ENCODE measurements at places on chromosomes 4 and X.

DNA sequence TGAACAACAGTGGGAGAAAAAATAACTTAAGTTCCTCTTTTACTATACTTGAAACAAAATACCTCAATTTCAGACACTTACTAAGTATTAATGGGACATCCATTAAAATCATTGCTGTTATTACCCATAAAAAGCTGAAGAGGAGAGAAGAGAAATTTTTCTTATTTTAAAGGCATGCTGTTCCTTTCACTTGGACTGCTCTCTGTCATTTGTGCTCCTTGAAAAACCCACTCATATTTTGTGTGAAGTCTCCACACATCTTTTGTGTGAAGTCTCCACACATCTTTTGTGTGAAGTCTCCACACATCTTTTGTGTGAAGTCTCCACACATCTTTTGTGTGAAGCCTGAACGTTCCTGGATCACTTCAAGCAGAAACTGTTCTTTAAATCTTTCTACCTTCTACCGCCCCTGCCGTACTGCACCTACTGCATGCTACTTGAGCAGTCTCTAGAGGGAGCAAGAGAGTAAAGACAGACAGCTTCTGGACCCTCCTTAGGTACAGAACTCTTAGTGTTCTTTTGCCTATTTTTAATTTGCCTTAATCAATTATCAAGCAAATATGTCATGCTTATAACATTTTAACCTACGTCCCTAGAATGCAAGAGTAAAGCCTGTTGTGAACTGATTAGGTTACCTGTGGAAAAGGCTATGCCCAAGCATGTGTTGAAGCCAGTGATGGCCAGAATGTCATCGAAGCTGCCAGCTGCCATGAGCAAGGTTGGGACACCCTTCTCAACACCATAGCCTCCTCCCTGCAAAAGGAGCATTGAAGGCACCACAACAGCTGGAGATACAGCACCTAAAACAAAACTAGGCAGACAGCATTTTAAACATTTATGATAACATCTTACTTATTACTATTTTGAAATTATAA is 27.1 kb upstream of the SLC9B1 start:
- DNase-seq, result peak; percentile 42

DNA sequence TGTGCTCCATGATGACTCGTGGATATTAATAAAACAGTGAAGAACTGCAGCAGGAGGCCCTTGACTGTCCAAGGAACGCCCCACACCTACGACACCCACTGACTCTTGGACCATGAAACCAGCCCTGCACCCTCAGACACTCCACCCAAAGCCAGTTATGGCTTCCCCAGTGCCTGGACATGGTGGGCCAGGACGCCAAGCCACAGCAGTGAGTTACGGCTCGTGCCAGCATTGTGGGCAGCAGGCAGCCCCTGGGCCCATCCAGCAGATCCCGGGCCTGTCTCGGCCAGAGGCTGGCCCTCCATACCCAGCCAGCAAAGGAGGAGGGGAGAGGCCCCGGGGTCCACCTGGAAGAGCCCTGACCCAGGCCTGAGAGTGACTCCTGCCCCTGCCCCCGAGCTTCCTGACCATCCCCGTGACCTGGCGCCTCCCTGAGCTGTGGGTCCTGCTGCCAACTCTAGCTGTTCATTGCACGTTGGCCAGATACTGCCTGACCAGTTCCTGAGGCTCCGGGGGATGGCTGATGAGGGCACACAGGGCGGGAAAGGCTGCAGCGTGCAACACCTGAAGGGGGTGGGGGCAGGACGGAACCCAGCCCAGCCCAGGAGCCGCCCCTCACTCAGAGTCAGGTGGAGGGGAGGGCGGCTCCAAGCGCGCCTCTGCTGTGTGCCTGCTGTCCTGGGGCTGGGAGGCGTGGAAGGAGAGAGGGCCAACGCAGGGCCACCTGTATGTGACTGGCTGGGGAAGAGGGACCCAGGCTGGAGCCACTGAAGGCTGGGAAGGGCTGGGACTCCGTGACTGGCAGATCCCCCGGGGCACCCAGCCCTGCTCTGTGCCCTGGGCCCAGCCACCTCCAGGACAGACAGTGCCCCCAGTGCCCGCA is 739 bp downstream of the SLC49A3 start:
- no peak for DNase-seq

DNA sequence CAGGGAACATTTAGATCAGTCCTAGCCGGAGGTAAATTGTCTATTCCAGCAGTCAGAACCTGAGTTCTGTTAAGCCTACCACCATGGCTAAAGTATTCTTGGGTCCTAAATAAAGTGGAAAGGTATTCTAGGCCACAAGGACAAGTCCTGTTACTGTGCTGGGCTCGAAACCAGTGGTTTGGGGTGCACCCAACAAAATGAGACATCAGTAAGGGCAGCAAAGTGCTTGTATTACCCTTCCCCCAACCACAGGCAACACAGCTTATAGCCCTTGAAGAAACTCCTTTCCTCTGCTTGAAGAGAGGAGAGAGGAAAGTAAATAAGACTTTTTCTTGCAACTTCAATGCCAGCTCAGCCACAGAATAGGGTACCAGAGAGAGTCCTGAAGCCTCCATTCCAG is 1345.6 kb downstream of the PCDH18 start:
- no peak for DNase-seq

GRCh38 chrX:100643956-100644860 is at the start of gene SRPX2:
Gene SRPX2 (plus strand): TSS chrX:100644199. CDS start chrX:100646323, 2,124 bp downstream.
- no peak for DNase-seq

GRCh38 chrX:92270936-92271855 is 492.0 kb downstream of the PCDH11X start:
- no peak for DNase-seq

DNA sequence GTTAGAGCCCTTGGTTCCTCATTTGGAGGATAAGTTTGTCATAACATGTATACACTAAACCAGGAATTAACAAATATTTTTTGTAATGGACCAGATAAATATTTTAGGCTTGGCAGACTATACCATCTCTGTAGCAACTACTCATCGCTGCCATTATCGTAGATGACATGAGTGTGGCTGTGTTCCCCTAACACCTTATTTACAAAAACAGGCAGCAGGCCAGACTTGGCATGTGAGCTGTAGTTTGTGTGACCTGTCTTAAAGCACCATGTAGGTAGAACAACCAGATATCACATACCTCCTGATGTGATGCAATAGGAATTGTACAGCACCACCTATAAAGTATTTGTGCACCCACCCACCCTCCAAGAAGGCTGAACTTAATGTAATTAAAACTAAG is 82.0 kb downstream of the RASGEF1B start:
- DNase-seq, result no peak

DNA sequence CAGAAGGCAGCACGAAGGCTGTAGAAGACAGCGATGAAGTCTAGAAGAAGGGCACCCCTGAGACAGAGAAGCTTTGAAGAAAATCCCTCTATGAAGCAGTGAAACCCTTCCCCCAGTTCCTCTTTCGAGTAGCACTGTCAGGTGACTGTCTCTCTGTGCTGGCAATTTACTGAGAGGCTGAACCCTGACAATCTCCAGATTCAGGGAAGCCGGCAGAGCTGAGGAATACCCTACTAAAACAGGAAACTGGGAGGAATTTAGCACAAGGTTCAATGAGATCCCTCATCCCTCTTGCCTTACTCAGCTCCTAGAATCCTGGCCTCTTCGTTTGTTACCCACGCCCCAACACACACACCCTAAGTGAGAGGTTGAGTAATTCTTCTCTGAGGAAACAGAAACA is 239.7 kb upstream of the NOCT start:
- DNase-seq, result no peak

GRCh38 chrX:13661735-13662288 is 8.9 kb downstream of the TCEANC start:
- DNase-seq, result no peak
